ENCODE measurements at places on chromosomes 7 and 10.

- DNase-seq, result no peak
Measured at GRCh38 chr10:117442521-117442920, 67.3 kb upstream of the PDZD8 start.

DNA sequence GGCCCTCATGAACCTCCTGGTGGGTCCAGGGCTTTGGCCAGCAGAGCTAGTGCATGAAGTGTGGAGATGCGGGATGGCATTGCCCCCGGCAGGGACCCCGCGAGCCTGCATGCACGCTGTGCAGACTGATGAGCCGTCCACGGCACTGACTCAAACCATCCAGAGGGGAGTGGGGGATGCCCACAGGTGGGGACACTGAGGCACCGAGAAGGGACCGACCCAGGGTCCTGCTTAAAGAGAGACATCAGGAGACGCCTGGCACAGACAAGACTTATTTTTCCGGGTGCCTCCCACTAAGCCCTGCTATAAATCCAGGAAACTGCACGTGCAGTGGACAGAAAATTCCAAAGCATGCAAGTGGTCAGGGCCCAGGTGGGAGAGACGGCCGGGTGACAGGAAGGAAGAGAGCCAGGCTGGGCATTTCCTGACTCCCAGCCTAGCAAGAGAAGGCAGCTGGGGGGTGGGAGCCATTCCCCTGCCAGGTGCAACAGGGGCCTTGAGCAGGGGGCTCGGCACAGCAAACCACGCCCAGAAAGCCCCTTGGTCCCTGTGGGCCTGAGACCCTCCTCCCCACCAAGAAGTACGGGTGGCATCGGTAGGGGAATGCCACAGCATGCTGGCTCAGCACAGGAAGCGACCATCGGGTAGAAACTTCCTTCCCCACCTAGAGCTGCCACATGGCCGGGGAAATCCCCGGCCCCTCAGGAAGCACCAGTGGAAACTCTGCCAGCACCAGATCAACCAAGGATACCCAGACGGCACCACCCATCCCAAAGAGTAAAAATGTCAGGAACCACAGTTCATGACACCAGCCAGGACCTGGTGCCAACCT, 91.5 kb downstream of the FOXL3 start:
- DNase-seq, result peak; percentile 35

- DNase-seq, result no peak
Measured at GRCh38 chr7:152185558-152185957, 160.1 kb downstream of the GALNT11 start.

GRCh38 chr10:131310142-131310541, 1.4 kb downstream of the TCERG1L start:
- DNase-seq, result no peak

GRCh38 chr7:83807774-83808173, 158.8 kb upstream of the SEMA3E start:
- no peak for DNase-seq

- no peak for DNase-seq
Measured at GRCh38 chr7:99943641-99944496, 14.4 kb upstream of the GJC3 start.

- DNase-seq, result no peak
Measured at GRCh38 chr7:25820432-25821040, 331.5 kb upstream of the NFE2L3 start.

- DNase-seq, result peak; percentile 25
Measured at GRCh38 chr10:132396494-132397035, 435 bp upstream of the PWWP2B start.

DNA sequence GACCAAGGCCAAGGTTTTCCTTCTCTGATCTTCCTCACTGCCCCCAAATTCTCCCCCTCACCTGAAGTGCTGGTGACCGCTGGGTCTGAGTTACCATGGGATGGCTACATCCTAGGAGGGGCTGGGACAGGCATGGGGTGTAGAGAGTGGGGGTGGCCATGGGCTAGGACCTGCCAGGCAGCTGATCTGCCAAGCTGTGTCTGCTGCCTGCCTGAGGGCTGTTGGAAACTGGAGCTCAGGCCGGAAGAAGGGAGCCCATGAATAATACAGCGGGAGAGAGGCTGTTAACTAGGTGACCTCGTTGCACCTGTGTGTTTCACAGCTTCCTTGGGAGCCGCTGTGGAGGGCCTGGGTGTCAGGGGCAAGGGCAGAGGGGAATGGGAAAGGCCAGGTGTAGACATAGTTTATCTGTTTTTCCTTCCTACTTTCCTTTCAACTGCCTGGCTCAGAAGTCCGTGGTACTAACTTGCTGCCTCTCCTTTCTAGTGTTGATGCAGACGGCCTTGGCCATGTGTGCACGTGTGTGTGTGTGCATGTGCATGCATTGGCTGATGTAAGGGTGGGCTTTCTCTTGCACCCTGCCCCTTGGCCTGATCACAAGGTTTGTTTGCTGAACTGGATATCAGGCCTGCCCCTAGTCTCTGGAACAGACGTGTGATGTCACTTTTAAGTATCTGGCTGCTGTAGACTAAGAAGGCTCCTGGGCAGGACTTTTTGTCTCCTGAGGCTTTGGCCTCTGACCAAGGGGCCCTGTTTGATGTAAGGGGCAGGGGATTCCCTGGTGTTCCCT, 11.9 kb downstream of the CDH23 start:
- DNase-seq, result no peak

DNA sequence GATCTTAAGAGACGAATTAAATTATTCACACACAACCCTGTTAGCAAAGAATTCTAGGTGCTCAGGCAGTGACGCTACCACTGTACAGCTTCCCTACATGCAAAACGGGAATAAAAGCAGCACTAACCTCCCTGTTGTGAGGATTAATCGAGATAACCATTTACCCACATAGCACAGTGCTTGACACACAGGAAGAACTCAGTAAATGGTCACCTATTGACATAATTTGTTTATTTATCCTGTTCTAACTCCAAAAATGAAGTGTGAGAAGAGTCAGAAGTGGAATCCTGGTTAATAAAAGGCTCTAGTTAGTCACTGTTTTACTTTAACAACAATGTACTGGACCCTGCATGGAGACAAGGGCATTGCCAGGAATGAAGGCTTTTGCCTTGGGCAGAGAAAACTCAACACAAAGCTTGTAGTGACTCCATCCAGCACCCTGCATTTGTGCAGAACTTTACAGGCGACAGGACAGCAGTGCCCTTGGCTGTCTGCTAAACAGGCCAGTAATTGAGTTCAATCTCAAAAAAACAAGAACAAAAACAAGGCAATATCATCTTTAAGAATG, 103.8 kb downstream of the SORBS1 start:
- no peak for DNase-seq

- DNase-seq, result no peak
Measured at GRCh38 chr10:62924344-62924748, 108.2 kb upstream of the EGR2 start.

DNA sequence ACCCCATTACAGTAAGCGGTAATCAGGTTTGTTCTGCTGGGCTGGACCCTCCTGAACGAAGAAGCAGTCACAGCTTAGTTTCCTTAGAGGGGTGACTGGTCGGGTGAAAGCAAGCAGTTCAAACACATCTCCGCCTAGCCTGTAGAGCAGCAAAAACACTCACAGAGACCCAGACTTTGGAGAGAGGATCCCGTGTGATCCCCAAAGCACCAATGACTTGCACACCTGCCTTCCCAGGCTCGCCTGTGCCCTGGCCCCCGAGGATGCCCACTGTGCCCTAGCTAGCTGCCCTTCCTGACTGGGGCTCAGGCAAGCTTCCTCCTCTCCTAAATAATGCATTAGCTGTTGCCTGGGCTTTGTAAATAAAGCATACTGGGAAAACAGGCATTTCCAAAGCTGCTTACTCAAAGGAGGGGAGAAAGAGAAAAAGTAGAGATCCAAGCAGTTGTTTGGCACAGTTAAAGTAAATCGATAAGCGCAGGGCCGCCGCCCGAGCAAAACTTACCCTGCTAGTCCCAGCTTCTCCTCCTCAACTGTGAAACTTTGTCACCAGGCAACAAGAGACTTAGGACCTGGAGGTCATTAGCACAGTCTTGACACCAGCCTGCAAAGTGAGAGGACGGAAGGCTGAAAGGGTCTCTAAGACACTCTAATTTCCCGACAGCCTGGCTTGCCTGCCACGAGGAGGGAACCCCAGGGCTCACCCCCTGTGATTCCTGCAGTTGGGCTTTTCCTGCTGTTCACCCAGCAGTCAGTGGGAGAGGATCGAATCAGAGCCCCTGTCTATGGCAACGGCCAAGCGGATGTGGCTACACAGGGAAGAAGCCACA, 4.8 kb downstream of the LRRC18 start:
- no peak for DNase-seq

DNA sequence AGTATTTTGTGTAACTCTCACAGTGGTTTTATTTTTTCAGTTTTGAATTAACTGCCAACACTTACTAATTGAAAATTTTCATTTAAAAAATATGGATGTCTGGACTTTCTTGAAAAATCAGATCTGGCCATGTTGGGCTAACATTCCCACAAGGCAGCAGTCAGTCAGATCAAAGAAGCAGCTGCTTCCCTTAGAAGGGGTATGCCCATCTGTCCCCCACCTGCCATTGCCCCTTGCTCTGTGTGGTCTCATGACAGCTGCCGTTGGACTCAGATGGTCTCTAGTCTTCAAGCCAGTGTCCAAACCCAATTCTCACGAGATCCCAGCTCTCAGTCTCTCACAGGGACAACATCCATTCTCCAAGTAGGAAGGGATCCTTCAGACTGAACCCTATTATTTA, 212.1 kb upstream of the GHITM start:
- no peak for DNase-seq

- no peak for DNase-seq
Measured at GRCh38 chr7:138978541-138979184, 2.5 kb downstream of the KIAA1549 start.

DNA sequence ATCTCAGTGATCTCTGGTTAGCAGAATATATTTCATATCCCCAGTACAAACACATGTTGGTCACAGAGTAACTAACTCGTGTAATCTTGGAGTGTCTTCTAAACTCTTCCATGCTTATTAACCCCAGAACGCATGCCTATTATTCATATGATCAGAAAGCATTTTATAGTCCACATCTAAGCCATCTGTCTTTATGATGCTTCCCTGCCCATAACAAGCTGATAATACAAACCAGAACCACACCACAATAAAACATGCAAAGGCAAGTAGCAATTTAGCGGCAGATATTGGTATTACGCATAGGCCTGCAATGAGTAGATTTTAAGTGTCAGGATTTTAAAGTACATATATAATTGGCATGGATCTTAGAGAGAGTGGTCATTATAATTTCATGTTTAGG, 120.0 kb upstream of the PRKCQ start:
- no peak for DNase-seq

DNA sequence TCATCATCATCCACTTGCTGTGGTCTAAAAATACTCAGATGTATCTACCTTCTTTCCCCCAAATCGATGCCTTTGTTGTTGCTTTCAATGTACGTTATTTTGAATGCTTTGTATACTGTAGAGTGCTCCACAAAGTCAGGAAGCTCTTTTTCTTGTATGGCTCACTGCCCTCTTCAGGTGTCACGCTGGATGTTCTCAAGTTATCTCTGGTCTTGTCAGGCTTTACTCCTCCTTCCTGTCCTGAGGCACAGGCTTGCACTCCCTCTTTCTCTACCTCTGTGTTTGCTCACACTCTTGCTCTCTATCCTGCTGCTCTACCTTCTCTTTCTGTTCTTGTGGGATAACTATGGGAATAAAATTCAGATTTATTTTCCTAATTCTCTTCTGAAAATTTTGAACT, 381.3 kb downstream of the NRG3 start:
- DNase-seq, result no peak

- no peak for DNase-seq
Measured at GRCh38 chr10:101905251-101905650, 61.7 kb upstream of the KCNIP2 start.

- no peak for DNase-seq
Measured at GRCh38 chr10:64594072-64594471, 1072.9 kb downstream of the REEP3 start.

- DNase-seq, result peak; percentile 68
Measured at GRCh38 chr7:26078437-26079336, 73.3 kb upstream of the NFE2L3 start.

GRCh38 chr7:50285269-50285668, 19.2 kb upstream of the IKZF1 start:
- no peak for DNase-seq

GRCh38 chr7:158728911-158729645, 24.5 kb upstream of the NCAPG2 start:
- DNase-seq, result no peak

DNA sequence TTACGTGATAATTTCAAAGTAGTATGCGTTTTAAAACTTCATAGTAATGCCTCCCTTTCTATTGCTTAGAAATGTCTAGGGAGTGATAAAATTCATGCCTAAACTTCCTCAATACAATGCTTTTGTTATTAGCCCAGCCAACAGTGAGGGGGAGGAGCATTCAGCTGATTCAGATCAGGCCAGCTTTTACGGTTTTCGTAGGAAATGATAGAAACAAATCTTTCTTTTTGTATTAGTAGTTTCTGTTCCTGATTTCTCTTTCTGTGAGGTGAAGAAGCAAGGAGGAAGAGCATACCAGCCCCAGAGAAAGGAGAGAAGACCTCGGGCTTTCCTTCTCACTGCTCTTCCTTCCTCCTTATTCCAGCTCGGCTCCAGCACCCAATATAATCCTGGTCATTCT, 35.2 kb upstream of the ITPRID1 start:
- no peak for DNase-seq

DNA sequence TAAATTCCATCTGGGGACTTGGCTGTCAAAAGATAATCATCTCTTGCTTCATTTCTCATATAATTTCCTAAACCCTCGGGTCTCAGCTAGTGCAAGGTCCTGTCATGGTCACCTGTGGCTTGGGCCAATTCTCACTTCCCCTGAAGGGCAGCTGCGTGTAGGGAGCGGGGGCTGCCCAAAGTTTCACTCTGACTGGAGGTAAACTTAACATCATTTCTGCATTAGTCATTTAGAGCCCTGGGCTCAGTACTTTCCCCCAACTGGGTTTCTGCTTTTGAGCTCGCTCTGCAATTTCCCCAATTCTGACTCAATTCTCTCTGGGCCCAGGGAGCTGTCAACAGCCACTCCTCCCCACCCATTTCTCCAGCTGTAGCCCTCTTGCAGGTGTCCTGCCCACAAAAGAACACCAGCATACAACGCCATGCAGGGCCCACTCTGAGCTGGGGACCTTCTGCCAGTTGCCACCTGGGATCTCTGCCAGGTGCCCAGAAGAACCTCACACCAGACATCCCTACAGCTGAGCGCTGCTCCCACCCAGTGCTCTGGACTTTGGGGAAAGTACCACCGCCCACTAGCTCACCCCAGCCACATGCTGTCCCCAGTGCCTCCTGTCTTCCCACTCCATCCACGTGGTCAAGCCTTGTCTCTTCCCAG, 37.9 kb downstream of the VOPP1 start:
- peak; percentile 11 for DNase-seq

GRCh38 chr7:31335884-31336201, 4.7 kb downstream of the NEUROD6 start:
- DNase-seq, result no peak
